Astrocyte (in vitro differentiated cells and primary cell): ENCODE measurements at places on chromosomes 2 and 18.

- DNase-seq = peak; percentile 16
These were observed 244.9 kb downstream of the LOXHD1 start for GRCh38 chr18:46411867-46412690.

DNA sequence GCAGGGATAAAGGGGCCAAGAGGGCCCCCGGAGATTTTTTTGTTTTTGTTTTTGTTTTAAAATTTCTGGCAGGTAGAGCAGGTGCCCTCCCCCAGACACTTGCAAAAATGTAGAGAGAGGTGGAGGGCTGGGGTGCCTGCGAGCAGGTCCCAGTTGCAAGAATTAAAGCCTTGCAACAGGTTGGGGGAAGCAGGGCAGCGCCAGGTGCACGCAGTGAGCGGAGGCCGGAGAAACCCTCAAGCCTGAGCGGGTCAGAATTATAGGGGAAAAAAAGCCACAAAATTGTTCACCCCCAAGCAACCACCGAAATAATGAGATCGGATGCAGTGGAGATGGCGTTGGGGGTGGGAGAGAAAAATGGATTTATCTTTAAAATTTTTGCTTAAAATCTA lies 527 bp downstream of the IGFBP5 start:
- DNase-seq = no peak

DNA sequence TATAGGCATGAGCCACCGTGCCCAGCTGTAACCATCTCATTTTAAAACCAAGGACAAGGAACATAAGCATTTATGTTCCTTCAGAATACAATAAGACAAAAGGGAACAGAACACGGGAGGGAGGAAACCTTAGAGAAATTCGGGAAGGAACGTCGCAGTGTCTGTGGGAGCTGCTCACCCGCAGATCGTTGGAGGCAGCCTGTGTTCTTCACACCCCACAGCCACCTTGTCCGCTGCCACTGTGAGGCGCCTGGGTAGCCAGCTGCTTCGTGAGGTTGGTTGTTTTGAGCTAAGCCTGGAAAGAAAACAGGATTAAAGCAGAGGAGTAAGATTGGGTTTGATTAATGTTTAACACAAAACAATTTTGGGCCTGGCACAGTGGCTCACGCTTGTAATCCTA lies 250.0 kb downstream of the FHOD3 start:
- no peak for DNase-seq

- peak; percentile 78 for DNase-seq
These were observed 116.4 kb downstream of the COL6A3 start for GRCh38 chr2:237297421-237298150.

DNA sequence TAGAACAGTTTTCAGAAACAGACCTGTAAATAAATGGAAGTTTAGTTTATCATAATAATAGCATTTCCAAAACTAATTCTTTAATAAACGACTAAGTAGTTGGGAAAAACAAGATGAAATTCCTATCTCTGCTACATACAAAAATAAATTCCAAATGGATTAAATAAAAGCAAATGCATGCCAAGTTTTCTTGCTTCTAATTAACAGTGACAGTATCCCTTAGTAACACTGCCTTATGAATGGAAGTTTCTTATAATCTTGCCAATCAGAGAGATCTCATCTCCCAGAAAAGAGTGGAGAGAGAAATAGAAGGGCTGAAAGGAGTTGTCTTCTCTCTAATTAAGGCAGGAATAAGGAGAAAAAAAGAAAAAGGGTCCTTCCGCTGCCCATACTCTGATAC lies 133.9 kb downstream of the GFPT1 start:
- DNase-seq = peak; percentile 61

DNA sequence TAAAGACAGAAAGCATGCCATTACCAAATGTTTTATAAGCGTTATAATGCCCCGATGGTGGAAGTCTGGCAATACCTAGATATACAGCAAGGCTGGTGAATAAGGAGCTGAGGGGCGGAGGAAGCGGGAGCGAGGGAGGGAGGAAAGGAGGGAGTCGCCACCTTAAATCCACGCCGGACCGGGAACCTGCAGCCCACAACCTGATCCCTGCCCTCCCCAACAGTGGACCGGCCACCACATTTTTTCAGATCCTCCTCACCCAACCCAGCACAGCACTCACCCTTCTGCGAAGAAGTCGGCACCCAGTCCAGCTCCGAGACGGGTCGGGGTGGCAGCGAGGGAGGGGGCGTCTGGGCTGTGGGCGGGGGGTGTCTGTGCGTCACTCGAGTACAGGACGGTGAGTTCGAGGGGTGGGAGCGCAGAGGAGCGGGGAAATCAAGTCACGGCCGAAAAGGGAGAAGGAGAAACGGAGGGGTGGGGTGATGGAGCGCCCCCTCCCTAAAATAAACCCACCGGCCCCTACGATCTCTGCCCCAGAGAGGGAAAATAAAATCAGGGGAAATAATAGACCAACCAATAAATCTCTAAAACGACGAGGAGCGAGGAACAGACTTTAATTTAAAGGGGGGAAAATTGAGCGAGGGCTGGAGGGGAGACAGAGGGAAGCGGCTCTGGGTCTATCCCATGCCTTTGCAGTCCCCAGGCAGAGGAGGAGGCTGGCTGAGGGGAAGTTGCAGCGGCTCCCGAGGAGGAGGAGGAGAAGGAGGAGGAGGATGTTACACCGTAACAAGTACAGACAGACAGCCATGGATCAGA lies 96.5 kb upstream of the SERTAD2 start:
- peak; percentile 45 for DNase-seq

- no peak for DNase-seq
These were observed 15.1 kb downstream of the ST3GAL5 start for GRCh38 chr2:85873679-85874078.

DNA sequence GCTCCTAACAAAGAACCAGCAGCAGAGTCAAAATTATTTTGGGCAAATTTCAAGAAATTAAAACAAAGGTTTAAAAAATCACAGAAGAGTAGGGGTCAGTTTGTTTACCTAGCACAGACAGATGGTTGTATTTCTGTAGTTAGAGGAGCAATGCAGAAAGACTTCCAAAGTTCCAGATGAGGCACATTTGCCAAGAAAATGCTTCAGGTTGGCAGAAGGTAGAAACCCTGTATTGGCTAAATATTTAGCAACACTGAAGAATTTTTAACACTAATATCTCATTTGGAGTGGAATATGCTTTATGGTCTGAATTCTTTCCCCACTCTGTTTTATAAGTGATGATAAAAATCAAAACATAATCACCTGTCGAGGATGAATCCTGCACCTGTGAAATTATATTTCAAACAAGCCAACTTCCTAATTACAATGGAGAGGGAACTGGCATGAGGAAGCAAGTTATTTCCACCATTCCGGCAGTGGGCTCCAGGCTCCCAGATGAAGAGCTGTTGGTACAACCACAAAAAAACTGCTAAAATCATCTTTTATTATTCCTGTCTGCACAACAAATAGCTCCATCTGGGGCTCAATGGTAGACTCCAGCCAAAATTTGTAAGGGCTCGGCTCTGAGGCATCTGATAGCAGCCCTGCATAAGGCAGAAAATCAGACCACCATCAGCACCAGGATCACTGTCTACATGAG lies 286.5 kb upstream of the REV1 start:
- no peak for DNase-seq

DNA sequence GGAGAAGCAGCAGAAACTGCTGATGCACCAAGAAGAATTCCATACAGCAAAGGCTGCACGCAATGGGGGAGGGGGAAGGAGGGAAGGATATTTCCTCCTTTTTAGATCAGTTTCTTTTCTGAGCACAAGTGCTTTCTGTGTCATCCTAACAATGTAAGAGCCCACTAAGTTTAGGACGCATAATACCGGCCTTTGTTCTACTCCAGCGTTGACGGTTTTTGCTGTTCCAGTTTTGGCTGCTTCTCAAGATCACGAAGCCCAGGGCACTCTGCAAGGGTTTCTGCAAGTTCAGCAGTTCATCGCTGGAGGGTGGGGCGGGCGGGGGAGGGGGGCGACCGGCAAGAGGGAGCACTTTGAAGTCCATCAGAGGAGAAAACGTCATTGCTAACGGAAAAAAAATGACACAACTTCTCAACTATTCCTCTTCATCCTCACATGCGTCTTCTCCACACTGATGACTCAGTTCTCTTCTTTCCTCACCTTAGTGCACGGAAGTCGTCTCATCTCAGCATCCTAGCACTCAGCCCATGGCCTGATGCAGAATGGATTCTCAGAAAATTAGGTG lies 8.7 kb downstream of the FAM178B start:
- peak; percentile 76 for DNase-seq

- DNase-seq = peak; percentile 37
These were observed 9.4 kb upstream of the ADD2 start for GRCh38 chr2:70777450-70777849.

DNA sequence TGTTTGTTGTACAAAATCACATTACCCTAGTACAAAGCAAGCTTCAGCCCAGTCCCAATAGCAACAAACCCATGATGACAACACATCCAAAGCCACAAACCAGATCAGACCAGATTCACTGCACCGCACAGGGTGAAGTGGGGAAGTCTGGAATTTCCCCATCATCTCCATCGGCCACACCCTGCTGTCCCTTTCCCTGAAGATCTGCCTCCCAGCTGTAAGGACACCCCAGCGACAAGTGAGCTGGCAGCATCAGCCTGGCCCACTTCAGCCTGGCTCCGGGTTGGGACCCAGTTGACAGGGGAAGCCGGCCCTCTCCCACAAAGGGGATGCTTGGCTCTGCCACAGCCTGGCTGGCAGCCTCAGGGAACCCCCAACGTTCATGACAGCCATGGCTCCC lies 207.6 kb downstream of the MGAT5 start:
- peak; percentile 8 for DNase-seq

DNA sequence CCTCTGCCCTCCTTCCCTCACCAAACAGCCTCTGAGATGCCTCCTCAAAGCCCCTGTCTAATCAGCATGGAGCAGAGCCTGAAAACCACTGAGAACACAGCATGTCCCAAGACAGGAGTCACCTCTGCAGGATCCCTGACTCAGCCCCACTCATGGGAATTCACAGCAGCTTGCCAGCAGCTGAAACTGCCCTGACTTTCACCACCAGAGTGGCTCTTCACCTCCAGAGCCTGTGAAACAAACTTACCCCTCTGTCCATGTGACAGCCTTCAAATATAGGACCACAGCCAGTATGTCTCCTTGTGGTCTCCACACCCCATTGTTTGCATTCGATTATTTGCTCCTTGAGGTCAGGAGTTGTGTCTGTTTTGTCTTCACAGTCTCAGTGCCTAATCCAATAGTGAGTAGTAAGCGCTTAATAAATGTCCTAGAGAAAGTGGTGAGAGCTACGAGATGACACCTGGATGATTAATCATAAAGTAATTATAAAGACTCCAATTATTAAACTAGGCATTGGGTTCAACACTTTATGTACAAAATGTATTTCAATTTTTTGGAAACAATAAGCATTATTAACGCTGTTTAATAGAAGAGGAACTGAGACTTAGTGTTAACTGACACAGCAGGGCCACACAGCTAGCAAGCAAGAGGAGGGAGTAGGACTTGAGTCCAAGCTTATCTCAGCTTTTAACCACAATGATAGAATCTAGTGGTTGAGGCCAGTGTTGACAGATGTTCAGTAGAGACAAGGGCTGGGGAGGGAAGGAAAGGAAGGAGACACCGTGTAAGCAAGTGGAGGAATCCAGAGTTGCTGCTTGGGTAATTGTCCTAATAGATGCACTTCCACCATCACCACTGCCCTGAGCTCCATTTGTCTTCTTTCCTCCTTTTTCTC lies 358.7 kb upstream of the TNP1 start:
- peak; percentile 95 for DNase-seq

DNA sequence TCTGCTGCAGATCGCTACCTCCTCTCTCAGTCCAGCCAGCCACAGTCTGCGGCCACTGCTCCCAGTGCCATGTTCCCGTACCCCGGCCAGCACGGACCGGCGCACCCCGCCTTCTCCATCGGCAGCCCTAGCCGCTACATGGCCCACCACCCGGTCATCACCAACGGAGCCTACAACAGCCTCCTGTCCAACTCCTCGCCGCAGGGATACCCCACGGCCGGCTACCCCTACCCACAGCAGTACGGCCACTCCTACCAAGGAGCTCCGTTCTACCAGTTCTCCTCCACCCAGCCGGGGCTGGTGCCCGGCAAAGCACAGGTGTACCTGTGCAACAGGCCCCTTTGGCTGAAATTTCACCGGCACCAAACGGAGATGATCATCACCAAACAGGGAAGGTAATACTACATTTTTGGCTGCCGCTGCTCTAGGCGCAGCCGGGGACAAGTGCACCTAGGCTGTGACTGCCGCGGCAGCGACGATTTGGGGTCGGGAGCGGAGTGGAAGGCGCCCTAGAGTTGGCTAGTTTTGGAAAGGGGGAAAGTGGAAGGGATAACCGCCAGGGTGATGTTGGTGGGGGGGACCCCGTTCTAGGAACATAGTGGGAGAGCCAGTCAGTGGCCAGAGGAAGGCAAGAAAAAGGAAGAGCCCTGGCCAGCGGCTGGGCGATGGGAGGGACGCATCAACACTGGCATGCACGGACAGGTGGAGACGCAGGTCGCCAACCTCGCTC lies 776 bp downstream of the TBR1 start:
- DNase-seq = no peak

- DNase-seq = no peak
These were observed 28.8 kb upstream of the SULT1C4 start for GRCh38 chr2:108348816-108349570.

DNA sequence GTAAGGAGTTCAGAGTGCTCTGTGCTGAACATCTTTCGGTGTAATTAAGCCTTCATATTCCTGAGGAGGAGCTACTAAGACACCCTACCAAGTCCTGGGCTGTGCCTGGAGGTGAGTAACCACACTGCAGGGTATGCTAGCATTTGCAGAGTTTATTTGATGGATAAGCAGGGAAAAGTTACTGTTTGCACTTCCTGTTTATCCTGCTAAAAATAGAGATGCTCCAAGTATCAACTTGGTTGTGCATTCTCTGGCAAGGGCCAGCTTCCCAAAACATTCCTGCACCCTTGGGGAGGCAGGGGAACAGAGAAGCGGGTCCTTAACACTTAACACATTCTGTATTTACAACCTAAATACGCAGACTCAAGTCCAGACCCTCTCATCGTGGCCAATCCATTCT lies 49.8 kb downstream of the PARD6G start:
- no peak for DNase-seq

DNA sequence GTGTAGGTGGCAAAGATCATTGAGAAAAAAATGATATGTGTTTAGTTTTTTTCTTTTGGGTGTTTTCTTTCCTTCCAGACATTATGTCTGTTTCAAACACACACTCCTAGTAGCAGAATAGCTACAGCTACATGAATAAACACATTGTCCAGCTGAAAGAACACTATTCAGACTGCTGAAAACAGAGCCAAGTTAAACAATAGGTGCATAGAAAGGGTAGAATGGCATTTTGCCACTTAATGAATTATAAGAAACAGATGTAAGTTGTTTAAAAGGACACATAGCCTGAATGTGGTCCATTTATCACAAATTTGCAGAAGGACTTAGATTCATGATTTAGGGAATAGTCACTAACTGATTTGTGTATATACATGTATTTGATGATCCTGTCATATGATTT lies 20.1 kb downstream of the CTLA4 start:
- no peak for DNase-seq

GRCh38 chr18:35458677-35459441 lies 38.9 kb downstream of the INO80C start:
- DNase-seq = peak; percentile 66
